ENCODE measurements at places on chromosomes 1 and 21. TPM values are rescaled to one million over a fixed set of nuclear protein-coding genes. Genes with fewer than 3 reads are reported as not detected.

DNA sequence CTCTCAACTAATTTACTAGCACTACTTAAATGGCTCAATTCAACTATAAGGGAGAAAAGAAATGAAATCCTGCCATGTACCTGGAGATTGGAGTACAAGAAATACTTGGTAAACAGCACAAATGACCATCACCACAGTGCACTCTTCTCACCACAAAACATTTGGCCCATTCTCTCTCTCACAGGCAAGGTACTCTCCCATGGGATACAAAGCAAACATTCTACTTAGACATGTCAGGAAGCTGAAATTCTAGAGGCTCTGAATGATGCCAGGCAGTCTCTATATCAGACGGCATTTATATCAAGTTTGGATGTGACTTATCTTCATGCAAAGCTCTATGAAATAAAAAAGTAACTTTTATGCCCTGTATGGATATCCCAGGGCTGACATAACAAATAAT lies 72.5 kb downstream of the DPT start:
- no peak for DNase-seq

DNA sequence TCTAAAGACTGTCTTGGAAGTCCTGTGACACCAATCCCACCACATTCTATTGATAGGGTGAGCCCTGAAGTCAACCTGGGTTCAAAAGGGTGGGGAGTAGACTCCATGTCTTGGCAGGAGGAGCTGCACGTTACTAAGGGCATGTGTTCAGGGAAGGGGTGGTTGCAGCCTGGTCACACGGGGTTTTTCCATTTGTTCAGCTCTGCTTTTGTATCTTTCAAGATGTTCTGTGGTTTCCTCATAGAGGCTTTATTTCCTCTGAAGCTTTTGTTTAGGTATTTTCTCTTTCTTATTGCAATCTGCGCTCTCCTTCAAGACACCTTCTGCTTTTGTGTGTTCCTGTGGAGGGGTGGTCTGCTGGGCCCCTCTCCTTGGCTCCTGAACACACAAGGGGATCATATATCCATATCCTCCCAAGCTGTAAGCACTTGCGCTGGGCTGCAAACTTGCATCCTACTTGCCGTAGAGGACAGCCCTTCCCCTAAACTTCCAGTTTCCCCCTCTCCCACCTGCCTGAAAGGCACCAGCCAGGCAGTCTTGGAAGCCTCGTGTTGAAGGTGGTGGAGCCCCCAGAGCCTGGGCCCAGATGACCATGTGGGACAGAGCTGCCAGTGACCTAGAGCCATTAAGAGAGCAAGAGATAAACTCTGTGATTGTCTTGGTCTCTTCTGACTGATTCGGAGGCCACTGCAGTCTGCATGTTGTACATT lies 62.5 kb upstream of the TRAPPC10 start:
- DNase-seq, result no peak

Gene ZNF593OS
- not detected for total RNA-seq

DNA sequence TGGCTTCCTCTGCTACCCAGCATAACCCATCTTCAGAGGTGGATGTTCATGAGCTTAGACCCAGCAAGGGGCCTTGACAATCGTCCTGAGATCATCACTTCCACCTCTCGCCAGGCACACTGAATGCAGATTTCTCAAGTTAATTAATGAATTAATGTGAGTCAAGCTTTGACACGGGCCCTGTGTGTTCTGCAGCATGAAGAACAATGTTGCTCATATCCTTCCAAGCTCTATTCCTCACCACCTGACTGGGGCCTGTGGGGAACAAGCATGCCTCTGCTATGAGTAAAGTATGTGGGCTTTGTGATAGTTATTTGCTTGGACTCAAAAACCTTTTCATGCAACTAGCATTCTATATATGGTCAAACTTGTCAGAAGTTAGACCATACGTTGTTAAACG lies 122.0 kb downstream of the SEC16B start:
- DNase-seq, result no peak

Gene PBX1
- total RNA-seq, result 11.7 TPM

Gene SPRR2A
- not detected for total RNA-seq
